ENCODE measurements at places on chromosomes 2 and 18.

- no peak for DNase-seq
Observed at GRCh38 chr2:111105926-111106325, 14.8 kb upstream of the BCL2L11 start.

- DNase-seq = peak; percentile 57
Observed at GRCh38 chr18:58044370-58045241, 580 bp downstream of the NEDD4L start.

- DNase-seq = no peak
Observed at GRCh38 chr2:100008956-100009355, 133.4 kb downstream of the AFF3 start.

GRCh38 chr18:27014841-27015240 is 149.3 kb upstream of the AQP4 start:
- DNase-seq = no peak

DNA sequence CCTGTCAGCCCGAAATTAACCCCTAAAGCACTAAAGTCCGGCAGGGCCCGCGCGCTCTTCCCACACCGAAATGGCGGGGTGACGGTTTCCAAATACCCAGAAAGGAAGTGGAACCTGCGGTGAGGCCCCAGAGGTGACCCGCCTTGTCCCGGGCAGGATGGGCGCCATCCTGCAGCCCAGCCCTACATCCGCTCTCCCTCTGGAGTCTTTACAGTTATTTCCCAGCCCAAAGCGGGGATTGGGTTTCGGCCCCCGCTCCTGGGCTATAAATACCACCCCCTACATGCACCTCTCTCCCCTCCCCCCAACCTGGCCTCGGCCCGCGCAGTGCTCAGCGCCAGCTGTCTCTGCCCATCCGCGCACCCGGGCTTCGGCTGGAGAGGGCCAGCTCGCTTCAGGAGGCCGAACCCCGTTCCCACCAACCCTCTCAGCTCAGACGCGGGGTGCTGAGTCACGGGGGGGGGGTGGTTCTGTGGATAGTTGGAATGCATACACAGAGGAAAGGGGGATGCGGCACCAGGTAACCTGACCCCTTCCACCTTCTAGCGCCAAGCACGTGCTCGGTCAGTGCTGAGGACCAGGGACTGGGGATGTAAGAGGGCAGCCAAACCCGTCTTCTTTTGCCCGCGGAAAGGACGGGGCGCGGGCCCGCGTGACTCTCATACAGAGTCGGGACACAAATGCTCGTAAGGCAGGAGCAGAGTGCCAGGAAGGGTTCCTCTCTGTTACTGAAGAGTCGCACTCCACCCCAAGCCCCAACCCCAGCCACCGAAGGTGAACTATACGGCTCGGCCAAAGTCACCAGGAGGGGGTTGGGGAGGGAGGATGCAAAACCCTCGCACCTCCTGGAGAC is at the start of gene TUBA4B:
Gene TUBA4B (plus strand): TSS at position 344 of the 853 bp plus-strand sequence. CDS start 165 bp downstream, at position 509.
- no peak for DNase-seq

DNA sequence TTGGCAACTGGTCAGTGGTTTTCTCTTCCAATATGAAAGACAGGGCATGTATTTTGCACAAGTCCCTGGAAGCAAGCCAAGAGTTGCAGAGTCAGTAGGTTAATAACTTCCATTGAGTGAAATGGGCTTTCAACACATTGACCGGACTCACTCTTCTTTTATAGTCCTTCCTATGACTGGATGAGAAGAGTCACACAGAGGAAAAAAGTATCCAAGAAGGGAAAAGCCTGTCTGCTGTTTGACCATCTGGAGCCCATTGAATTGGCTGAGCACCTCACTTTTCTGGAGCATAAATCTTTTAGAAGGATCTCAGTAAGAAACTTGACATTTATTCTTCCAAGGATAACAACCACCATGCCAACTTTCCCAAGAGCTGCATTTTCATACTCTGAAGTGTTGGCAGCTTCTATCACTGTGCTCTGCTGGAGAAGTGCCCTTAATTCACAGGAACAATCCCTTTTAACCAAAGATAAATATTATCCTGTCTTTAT is 45.4 kb downstream of the RASGRP3 start:
- DNase-seq = no peak

DNA sequence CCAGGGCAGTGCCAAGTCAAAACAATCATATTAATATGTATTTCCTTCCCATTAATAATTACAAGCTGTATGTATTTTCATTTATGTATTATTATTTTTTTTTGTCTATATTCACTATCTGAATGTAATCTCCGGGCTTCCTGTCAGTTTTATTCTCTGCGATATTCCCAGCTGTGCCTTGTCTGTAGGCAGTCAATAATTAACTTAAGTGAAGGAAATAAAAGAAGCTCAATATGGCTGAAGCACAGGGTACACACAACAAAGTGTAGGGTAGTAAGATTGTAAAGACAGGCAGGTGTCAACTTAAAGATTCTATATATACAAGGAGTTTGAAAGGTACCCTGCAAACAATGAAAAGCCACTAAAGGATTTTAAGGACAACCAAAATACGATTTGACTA is 122.9 kb downstream of the ROCK1 start:
- no peak for DNase-seq

DNA sequence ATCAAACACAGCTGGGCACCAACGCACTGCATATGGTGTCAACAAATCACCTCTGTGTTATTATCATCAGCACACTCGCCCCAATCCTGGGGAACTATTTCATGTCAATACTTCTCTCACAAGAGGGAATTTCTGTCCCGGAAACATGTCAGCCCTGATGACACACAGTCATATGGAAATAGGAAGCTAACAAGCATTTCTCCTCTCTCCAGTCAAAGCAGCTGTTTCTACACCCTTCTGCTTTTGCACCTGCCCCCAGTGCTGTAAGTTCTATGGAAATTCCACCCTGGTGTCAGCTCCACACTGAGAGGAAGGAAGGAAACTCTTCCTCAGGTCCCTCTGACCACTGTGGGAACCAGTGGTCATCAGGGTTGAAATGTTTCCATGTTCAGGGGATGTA is 447.6 kb upstream of the ID2 start:
- DNase-seq = no peak

GRCh38 chr18:62030091-62030985 is 137.5 kb upstream of the RNF152 start:
- DNase-seq = no peak

DNA sequence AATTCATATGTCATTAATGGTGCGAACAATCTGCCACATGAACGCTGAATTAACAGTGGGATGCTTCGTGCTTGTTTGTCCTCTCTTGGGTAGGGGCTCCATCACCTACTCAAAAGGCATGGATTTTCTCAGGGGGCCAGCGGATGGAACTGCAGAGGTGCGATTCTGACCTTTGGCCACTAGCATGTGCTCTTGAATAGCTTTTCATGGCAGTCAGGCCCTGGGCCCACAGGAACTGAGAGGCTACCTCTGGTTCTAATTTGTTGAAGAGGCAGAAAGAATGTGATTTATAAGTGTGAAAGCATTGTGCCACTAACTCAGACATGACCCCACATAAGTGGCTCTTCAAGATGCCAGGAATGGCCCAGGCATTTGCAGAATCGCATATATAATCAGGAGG is 283.2 kb downstream of the INSIG2 start:
- no peak for DNase-seq

DNA sequence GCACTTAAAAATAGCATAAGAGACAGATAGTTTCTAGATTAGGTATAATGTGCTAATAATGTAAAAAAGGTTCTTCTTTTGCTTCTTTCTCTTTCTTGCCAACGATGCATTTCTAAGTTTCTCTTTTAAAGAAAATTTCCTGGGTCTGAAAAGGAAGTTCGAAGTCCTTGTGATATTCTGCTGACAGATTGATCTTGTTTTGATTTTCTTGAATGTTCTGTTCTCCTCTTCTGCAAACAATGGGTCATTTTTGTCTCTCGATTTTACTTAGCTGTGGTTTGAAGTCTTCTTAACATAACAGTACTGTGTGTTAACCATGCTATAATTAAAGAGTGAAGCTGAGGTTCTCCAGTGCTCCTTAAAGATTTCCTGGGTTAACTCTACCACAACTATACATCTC is 61.1 kb upstream of the ACYP2 start:
- no peak for DNase-seq

- DNase-seq = no peak
Observed at GRCh38 chr18:6476880-6477279, 62.2 kb upstream of the L3MBTL4 start.

GRCh38 chr2:172038604-172039003 is 38.9 kb downstream of the METAP1D start:
- no peak for DNase-seq

GRCh38 chr2:241885946-241886643 is 16.6 kb downstream of the RTP5 start:
- no peak for DNase-seq

DNA sequence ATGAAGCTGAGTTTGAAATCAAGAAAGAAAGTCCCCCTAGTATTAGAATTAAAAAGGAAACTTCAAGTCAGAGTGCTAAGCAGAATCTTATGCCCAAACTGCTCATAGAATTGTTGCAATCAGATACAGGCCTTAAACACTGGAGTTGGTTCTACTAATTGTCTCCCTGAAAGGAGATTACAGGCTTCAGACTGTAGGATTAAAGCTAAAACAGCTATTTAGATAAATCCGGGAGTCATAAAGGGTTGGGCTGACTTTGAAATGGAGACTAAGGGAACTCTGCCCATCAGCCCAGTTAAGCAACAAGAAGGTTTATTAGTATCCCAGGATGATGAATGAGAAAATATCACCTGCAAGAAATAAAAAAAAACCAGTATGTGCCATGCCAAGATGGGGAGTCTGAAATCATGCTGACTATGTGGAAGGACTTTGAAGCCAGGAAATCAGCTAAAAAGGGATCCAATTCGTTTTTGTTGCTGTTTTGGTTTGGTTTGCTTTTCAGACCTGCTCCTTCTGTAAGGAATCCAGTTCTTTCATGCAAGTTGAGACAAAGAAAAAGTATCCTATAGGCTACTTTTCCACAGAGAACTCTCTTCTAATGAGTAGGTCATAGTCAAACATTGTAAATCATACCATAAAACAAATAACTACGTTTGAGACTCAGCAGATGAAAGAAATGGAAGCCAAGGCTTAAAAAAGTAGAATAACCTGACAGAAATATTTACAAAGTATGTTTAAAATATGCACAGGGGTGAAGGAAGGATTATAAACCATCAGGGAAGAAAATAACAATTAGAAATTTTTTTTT is 37.6 kb upstream of the MSTN start:
- DNase-seq = no peak

Data from SJSA1 (cell line).